ENCODE measurements at places on chromosomes 11 and 22.

DNA sequence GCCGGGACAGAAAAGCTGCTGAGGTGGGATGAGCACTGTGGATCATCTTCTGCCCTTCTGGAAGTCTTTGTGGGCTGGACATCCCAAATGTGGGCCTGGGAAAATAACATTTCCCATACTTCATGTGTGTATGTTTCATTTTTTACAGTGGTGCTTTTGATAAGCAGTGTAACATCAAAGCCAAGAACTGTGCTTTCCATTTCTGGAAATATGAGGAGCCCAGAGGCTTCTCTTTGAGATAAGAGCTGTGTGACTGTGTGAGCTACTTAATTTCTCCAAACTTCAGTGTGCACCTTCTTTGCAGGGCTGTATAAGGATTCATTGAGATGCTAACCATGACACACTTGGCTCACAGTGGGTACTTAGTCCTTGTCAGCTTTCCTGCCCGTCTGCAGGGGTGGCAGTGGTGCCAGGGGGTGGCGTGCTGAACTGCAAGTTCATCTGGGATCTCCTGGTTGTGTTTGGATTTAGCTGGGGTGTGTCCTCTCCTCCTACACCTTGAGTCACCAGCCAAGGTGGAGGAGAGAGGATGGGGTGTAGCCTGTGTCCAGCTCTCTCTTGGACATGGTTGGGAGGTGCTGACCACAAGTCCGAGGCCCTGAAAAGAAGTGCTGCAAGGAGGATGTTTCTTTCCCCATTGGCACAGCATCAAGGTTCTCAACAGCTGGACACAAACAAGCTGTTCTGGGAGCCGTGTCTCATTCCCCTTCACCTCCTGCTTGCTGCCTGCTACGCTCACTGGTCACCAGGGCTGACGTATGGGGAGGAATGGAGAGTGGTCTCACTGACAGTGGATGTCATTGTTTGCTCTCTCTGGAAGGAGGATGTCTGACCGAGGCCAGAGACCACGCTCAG lies 139.4 kb downstream of the TEAD1 start:
- DNase-seq, result no peak

DNA sequence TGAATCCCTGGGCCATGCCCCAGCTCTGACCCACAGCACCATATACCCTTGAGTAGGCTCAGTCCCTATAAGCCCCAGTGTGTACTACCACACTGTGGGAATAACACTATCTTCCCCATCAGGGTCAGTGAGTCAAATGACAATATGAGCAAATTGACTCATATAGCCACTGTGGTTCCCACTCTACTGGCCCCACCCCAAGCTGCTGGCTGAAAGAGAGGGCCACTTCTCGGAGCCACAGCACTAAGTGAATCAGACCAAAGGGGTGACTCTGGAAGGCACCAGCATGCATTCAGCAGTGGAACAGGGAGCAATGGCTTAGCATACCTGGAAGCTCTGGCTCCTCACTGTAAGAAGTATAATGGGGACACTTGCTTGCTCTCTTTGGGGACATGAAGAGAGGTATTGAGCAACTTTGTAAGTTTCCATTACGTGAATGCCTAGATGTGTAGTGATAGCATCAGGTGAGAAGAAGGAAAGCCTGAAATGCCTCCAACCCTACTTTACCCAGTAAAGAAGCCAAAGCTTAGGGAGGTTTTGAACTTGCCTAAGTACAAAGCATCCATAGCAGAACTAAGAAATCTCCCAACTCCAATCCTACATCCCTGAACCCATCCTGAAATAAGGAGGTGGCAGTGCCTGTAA lies 13.5 kb downstream of the CD59 start:
- no peak for DNase-seq

DNA sequence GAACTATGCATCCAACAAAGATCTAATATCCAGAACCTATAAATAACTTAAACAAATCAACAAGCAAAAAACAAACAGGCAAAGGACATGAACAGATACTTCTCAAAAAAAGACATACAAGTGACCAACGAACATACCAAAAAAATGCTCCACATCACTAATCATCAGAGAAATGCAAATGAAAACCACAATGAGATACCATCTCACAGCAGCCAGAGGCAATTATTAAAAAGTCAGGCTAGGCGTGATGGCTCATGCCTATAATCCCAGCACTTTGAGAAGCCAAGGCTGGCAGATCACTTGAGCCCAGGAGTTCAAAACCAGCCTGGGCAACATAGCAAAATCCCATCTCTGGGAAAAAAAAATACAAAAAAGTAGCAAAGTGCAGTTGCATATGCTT lies 10.7 kb downstream of the SAA4 start:
- no peak for DNase-seq

DNA sequence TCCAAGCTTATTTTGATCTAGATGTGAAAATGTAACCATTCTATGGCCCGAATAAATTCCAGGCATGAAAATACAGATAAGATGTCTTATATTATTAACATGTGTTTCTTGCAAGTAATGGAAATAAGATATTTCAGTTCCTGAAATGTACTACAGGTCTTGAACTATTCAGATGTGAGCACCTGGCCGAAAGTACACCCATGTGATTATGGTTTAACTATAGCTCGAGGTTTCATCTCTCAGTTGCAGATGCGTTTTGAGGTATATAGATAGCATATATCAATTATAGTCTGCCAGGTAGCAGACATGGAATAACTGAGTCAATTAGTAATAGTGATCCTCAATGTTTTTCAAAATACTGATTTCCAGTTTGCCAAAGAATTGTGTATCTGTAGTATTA lies 68.3 kb downstream of the DDIAS start:
- DNase-seq, result no peak

DNA sequence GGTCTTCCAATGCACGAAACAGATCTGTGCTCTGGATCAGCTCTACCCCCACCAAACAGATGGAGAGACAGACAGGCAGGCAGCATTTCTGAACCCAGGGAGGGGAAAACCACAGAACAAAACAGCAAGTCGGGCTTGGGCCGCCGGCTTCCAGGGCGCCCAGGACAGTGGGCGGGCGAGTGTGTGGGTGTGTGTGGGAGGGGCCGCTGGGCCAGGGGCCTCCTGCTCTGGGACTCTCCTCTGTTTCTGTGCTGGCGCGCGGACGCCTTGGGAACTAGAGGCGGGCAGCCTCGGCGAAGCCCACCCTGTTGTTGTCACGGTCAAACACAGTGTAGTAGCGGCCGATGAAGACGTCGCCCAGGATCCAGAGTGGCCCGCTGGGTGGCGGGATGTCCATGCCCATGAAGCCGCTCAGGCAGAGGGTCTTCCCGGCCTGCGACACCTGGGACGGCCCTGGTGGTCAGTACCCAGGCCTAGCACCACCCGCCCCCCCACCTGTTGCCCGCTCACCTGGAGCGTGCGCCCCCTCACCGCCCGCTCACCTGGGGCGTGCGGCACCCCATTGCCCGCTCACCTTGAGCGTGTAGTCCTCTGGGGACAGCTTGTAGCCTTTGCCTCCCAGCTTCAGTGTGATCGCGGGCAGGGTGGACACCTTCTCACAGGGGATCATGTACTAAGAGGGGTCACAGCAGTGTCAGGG lies 3.0 kb upstream of the IFITM10 start:
- DNase-seq, result no peak

- DNase-seq, result no peak
These were observed 11.3 kb downstream of the HTATIP2 start for GRCh38 chr11:20374741-20375300.

DNA sequence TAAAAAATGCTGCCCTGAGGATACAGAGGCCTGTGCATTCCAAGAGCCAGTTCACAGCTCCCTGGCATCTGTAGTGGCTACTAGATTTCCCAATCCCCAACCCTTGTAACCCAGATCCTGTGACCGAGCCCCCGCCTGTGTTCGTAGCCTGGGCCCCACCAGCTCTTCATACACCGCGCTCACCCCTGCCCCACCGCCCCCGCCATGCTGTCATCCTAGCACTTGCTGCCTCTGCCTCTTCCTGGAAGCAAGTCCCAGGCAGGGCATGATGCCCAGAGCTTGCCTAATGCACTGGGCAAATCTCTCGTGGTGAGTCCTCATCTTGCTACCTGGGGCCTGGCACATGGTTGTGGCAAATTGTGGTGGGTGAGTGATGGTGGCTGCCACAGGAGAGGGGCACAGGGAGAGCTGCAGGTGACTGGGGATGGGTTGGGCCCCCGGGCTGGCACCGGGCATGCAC lies 7.1 kb downstream of the MGAT3 start:
- no peak for DNase-seq

GRCh38 chr11:96054870-96055705 lies 131.2 kb upstream of the MTMR2 start:
- no peak for DNase-seq

DNA sequence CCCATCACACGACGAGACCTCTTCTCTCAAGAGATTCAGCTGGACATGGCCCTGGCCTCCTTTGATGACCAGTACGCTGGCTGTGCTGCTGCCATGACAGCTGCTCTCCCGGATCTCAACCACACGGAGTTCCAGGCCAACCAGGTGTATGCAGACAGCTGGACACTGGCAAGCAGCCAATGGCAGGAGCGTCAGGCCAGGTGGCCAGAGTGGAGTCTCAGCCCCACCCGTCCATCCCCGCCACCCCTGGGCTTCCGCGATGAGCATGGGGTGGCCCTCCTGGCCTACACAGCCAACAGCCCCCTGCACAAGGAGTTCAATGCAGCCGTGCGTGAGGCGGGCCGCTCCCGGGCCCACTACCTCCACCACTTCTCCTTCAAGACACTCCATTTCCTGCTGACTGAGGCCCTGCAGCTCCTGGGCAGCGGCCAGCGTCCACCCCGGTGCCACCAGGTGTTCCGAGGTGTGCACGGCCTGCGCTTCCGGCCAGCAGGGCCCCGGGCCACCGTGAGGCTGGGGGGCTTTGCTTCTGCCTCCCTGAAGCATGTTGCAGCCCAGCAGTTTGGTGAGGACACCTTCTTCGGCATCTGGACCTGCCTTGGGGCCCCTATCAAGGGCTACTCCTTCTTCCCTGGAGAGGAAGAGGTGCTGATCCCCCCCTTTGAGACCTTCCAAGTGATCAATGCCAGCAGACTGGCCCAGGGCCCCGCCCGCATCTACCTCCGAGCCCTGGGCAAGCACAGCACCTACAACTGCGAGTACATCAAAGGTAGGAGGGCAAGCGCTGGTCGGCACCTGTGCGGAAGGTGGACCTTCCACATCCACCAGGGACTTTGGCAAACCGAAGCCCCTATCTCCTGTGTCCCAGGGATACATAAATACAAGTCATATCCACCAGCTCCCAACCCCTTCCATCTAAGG lies 11.3 kb downstream of the CHRNA10 start:
- DNase-seq, result no peak

DNA sequence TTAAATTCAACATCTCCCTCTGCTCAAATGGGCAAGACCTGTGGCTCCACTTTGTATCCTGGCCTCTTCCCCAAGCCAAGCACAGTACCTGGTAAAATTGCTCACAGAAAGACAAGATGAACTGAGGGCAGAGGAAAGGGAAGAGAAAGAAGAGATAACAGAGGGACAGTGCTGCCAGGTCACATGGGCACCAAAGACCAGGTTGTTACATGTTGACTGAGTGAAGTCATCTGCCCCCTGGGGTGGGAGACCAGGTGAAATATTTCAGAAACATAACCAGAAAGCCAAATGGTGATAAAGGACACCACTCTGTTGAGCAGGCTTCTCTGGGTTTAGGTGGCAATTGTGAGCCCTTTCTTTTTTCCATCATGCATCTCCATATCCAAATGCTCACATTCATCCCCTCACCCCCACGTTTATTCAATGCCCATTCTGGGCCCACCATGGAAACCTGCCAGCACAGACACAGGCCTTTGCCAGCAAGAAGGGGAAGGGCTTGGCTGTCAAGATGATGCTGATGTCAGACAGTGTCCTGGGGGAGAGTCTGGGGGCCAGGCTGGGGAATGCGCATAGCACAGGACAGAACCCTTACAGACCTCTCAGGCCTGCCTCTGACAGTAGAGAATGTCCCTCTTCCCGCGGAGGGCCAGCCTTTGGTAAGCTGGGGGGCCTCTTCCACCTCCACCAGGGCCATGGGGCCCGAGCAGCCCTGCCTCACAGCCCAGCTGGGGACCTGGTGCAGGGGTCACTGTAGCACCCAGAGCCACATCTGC lies 51.6 kb downstream of the DGCR2 start:
- DNase-seq, result no peak

GRCh38 chr11:45672593-45672992 lies 7.2 kb upstream of the CHST1 start:
- DNase-seq, result no peak

DNA sequence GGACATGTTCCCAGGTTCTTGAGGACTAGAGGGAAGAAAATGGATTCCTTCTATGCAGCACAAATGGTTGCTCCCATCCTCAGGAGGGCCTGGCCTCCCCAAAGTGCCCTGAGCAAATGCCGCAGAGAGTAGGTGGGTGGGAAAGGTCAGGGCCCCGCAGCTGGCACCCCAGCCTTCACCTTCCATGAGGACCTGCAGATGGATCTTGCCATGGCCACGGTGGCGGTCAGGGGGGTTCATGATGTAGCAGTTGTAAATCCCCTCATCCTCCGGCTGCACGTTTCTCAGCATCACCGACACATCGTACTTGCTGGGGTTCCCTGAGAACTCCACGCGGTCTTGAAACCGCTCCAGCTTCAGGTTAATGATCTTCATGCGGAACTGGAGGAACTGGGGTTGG lies 8.5 kb downstream of the SCN2B start:
- DNase-seq, result no peak

- no peak for DNase-seq
These were observed 11.9 kb downstream of the HIRA start for GRCh38 chr22:19419464-19420178.
